Islet precursor cell (in vitro differentiated cells): ENCODE measurements at places on chromosomes 11 and 22.

- DNase-seq: no peak
Measured at GRCh38 chr22:27903805-27904473, 15.1 kb downstream of the PITPNB start.

DNA sequence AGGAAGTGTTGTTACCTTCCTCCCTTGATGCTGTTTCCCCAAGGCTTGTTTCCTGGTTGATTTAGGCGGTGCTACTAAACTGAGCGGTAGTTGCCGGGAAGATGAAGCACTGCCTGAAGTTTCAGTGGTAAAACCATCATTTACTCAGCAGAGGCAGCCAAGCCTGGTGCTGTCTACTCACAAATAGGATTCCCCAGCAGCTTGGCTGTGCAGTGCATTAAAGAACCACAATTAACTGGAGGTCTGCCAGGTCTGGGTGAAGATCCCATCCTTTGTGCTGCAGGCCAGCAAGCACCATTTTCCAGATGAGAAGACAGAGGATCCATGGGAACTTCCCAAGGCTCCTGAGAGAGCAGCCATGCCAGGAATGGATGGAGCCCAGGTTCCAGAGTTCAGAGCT is 231.9 kb upstream of the E2F8 start:
- no peak for DNase-seq

DNA sequence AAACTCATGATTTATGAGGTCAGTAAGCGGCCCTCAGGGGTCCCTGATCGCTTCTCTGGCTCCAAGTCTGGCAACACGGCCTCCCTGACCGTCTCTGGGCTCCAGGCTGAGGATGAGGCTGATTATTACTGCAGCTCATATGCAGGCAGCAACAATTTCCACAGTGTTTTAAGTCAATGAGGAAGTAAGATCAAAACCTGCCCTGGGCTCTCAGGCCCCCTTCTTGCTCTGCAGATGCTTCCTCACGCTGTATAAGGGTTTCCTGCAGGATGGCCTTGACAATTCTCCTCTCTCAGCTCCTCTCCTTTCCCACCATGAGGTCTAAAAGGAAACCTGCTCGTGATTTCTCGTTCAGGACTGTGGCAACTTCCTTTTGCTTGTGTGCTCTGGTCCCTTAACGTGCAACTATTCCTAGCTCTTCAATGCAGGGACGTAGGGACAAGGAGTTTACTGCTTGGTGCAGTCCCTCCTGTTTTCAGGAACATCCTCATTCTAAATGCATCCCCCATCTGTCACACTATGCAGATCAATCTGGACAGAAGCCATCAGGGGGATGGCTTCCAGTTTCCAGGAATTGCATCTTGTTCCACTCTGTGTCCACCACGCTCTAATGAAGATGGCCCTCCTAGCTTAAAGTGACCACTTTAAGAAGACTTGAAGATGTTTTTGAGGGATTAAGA is 64.3 kb upstream of the IGLL5 start:
- no peak for DNase-seq

DNA sequence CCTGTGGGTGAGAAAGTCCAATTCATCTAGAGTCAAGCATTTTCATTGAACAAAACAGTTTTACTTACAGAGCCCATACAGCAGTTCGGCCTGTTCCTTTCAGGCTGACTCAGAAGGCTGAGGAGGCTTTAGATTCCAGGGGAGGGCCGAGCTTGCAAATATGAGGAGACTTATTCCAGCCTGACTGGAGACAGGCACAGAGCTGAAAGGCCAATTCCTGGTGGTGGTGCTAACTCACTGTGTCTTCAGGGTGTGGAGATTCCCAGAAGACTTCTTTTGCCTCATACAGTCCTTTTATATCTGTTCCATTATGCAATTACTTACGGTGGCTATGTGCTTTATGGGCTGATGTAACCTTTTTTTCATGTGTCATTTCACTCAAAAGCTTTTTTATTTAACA is at the start of gene OR51E2:
Gene OR51E2, minus strand, starts transcription at position 269 of the 400 bp plus-strand sequence. CDS start 15,142 bp downstream, outside the sequence.
- peak; percentile 84 for DNase-seq

- DNase-seq: peak; percentile 53
Measured at GRCh38 chr11:331358-332060, 10.8 kb upstream of the IFITM3 start.

- no peak for DNase-seq
Measured at GRCh38 chr11:127385071-127385470, 384.5 kb upstream of the KIRREL3 start.

GRCh38 chr22:42324990-42325710 is 54.7 kb upstream of the TCF20 start:
- DNase-seq: no peak

DNA sequence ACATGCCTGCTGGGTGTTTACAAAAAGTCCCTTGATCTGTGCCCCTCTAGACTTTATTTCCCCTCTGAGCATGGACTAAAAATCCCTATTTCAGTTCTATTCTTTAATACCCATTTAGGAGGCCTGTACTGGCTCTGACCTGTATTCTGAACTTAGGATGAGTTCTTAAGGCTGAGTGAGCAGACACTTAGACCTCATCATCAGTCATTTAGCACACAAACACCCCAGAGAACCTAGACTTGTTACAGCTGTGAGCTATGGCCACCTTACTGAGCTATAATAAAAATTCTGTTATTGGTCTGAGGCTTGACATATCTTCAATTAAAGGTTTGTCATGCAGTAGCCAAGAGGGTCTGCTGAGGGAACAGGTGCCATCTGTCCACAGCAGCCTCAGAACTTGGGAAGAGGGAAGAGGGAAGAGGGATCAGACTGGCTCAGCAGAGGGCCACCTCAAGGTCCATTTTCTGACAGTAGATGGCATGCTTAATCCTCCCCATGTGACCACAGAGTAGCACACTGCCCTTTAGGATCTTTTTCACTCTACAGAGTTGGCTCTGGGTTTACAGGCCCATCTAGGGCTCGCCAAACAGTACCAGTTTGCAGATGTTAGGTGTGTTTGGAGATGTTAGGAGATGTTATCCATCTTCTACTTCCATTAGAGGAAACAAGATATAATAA is 30.2 kb upstream of the RRM1 start:
- DNase-seq: no peak

DNA sequence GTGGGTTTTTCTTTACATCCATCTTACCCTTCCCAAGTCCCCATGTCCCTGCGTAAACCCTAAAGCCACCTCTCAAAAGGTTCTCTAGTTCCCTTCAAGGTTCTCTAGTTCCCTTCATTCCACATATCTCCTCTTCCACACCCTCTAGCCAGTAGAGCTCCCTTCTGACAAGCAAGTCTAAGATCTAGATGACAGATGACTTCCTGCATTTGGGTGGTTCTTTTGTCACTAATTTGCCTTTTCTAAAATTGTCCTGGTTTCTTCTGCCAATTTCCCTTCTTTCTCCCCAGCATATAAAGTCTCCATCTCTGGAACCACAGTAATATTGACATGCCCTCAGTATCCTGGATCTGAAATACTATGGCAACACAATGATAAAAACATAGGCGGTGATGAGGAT is 7.8 kb downstream of the CD3E start:
- DNase-seq: no peak

- DNase-seq: no peak
Measured at GRCh38 chr22:46525389-46526243, 11.8 kb downstream of the CELSR1 start.

DNA sequence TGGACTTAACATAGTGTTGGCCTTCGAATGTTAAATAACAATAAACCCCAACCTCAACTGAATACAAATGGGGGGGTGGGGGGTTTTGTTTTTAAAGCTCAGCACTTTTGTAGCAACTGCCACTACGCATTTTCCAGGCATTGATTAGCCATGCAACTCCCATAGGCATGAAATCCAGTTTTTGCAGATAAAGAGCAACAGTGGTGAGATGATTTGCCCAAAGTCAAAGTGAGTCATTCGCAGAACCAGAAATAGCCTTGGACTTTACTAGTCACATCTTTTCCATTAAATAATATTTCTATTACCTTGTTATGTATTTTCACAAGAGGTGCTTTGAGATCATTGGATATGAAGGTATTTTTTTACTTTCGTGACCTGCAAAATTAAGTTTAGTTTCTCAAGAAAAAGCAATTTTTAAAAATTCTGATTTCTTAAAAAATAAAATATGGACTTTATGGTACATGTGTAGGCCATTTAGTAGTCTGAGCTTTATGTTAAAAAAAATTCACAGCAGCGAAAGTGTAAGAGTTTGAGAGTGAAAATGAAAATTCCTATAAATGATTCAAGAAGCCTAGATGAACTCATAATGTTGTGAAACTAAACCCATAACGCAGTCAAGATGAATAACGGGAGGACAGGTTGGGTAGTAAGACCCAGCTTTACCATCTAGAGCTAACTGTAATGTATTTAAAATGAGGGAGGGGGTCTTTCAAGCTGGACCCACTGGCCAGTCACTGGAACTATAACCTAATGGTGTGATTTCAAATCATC is 1.9 kb upstream of the PHF21A start:
- no peak for DNase-seq
